ENCODE measurements at places on chromosomes 6 and 20. TPM values are rescaled to one million over a fixed set of nuclear protein-coding genes. Genes with fewer than 3 reads are reported as not detected.

DNA sequence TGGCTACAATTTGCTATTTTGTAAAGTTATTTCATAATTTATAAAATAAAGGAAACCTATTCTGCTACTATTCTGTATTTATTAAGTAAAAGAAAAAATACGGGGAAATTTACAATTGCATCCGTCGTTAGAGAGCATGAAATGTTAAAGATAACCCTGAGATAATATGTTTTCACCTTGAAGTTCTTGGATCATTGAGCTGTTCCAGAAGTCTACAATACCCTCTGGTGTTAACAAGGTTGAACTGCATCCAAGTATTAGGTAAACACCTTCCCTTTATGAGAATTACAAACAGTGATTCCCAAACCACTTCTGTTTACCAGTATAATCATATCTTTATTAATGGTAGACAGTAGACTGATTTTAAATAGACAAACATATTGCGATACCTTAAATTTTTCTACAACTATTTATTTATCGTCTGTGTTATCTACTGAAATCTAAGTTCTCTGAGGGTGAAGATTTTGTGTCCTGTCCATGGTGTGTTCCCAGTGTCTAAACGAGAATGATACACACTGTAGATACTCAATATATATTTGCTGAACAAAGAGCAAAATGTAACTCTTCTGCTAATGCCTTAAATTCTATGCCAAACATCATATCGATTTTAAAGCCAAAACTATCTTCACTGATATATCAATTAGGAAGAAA is 28.2 kb downstream of the TBC1D32 start:
- no peaks in the 10 kb centered on the region for H3K27me3 ChIP-seq
- no peaks in the 10 kb centered on the region for H3K4me1 ChIP-seq
- H3K27ac ChIP-seq, result no peak overlapping the region
- DNase-seq, result no peak

- H3K36me3 ChIP-seq, result no peaks in the 10 kb centered on the region
- no peaks in the 10 kb centered on the region for H3K27me3 ChIP-seq
Observed at GRCh38 chr6:18748314-18748713, 361.2 kb downstream of the RNF144B start.

DNA sequence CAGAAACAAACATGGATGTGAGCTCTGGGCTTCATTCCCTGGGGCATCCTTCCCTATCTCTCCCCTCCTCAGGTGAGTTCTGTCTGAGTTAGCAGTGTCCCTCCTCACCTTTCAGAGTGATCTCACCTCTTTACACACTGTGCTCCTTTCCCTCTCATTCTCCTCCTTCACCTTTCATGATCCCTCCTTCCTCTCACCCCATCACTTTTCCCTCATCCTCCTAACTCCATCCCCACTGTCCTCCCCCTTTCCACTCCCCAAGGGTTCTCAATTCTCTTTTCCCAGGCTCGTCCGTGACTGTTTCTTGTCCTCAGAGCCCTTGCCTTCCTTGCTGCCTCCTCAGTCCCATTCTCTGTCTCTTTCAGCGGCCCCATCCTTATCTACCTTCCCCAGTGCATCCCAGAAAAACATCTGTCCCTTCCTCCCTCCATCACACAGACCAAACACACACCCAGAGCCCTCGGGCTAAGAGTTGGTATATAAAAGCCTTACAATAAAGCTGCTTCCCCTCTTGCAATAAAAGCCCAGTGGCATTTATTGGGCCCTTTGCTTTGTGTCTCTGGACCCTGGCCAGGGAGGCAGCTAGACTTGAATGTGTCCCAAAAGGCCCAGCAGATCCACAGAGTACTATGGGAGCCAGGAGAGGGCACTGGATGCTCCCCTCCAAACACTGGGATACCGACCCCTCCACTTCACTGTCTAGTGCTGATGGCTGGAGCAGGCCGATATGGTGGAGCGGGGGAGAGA is 1.9 kb downstream of the RNF39 start:
- H3K27me3 ChIP-seq, result peaks cover 68% of the 10 kb centered on the region
- no peak for DNase-seq
- no peak overlapping the region for H3K27ac ChIP-seq

Gene SCUBE3
- 0.14 TPM for total RNA-seq

GRCh38 chr6:104689551-104690205 is 170.0 kb downstream of the HACE1 start:
- H3K27me3 ChIP-seq, result no peaks in the 10 kb centered on the region
- H3K36me3 ChIP-seq, result no peaks in the 10 kb centered on the region
- peaks cover 6% of the 10 kb centered on the region for H3K4me1 ChIP-seq
- no peak overlapping the region for H3K27ac ChIP-seq
- H3K4me3 ChIP-seq, result no peak overlapping the region
- DNase-seq, result no peak

Gene SPATA25
- total RNA-seq, result 1.0 TPM

Gene VNN1
- 1.6 TPM for total RNA-seq
